ENCODE measurements at places on chromosomes 6 and 20.
A peak's percentile ranks its signal among the peaks of the same experiment; 100 is the strongest.

GRCh38 chr6:142835787-142836535, 109.0 kb downstream of the HIVEP2 start:
- no peak for DNase-seq

DNA sequence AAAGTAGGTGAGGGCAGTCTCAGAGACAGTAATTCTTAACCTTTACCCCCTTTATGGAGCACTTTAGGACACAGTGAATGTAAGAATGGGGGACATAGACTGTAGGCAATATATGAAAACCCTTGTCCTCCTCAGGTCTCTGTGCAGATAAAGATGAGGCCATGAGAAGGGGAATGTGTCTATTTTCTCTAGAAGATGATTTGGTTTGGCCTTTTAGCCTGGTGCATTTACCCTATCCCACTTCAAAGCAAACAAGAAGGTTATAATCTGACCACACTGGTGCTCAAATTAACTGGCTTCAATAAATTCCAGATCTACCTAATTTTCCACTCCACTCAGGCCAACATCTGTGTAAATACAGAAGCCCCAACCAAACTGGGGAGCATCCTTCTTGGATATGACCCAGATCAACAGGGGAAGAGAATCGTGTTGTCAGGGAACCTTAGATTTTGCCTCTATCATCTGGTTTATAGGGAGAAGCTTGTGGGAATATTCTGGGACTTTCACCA, 42.4 kb downstream of the RIPOR2 start:
- DNase-seq, result no peak

DNA sequence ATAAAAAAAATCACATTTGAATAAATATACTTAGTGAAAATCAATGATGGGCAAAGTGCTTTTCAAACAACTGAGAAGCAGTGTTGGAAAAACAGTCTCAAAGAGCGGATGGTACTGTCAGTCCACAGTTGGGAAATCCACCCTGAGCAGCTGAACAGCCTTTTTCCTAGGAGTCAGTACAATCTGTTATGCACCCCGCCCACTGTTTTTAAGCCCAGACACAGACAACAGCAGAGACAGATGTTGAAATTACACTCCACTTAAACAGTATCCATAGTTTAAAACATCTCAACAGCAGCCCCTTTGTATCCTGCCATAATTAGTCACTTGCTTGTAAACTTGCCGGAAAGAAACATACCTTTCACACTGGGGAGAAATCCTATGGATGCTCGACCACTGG, 372 bp downstream of the KIAA0408 start:
- DNase-seq, result peak; percentile 49

DNA sequence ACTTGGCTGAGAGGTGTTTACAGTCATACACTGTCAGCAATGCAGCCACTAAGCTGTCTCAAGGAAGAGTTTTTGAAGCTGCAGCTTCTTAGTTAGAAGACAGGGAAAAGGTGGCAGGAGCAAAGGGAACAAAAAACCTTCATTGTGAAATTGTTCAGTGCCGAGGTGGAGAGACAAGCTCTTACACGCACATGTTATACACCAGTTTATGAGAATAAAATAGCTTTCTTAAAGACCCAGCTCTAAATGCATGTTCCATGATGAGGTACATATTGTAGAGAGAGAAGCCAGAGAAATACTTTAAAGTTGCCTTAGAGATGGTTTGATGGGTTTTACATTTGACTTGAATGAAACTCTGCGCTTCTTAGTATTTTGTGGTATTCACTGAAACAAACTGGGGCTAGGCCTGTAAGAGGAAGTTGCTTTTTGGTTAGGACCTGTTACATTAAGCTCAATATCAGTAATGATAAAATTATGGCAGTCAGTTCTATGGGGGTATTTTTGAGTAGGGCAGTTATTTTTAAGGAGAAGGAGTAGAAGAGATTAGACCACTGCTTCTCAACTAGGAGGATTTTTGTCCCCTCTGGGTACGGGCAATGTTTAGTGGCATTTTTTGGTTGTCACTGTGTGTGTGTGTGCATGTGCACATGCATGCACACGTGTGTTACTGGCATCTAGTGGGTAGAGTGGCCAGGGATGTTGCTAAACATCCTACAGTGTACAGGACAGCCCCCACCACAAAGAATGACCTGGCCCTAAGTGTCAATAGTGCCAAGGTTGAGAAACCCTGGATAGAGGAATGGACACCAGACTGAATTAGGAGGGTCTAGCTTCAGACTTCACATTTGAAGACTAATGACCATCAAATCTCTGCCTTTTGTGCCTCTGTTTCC, 9.8 kb downstream of the NEDD9 start:
- no peak for DNase-seq

GRCh38 chr6:7636151-7636550, 46.2 kb downstream of the SNRNP48 start:
- no peak for DNase-seq

- DNase-seq, result no peak
These were observed 758.7 kb upstream of the MAN1A1 start for GRCh38 chr6:120108061-120108795.

DNA sequence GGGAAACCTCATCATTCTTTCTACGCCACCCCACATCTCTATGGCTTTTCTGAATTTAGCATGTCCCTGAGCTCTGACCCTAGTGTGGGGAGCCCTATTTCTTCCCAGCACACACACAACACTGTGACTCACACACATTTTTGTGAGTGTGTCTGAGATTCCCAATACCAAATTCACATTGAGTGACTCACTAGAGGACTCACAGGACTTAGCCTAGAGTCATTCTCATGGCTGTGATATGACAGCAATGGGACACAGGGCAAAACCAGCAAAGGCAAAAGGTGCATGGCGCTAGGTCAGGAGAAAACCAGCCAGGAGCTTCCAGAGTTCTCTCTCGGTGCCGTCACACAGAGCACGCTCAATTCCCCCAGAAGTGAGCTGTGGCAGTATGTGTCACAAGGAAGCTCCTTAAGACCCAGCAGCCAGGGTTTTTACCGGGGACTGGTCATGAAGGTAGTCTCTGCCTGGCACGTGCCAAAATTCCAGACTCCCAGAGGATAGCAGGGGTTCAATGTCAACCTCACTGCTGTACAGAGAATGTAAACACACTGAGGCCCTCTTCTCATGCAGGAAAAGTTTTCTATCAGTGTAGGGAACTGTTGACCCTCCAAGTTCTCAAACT, 6.2 kb downstream of the CSTL1 start:
- no peak for DNase-seq

DNA sequence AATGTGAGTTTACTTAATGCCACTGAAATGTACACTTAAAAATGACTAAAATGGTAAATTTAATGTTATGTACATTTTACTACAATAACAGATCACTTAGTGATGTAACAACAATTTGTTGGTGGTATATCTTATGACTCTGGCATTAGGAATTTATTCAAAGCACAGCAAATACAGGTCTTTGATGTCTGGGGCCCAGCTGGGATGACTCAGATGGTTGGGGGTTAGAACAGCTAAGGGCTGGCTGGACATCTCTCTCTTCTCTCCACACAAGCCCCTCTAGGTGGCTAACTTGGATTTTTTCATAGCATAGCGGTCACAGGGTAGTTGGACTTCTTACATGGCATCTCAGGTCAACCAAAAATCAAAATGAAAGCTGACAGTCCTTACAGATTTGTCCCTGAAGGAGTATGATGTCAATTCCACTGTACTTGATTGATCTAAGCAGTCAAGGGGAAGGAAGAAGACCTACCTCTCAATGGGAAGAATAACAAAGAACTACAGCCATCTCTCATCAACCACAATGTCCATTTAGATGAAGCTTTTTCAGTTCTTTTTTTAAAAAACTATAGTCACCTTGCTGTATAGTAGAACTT, 37.5 kb upstream of the LCA5 start:
- no peak for DNase-seq

GRCh38 chr20:37904008-37904642, 1.2 kb downstream of the VSTM2L start:
- no peak for DNase-seq

GRCh38 chr6:74658391-74658790, 547.5 kb downstream of the COL12A1 start:
- DNase-seq, result no peak

DNA sequence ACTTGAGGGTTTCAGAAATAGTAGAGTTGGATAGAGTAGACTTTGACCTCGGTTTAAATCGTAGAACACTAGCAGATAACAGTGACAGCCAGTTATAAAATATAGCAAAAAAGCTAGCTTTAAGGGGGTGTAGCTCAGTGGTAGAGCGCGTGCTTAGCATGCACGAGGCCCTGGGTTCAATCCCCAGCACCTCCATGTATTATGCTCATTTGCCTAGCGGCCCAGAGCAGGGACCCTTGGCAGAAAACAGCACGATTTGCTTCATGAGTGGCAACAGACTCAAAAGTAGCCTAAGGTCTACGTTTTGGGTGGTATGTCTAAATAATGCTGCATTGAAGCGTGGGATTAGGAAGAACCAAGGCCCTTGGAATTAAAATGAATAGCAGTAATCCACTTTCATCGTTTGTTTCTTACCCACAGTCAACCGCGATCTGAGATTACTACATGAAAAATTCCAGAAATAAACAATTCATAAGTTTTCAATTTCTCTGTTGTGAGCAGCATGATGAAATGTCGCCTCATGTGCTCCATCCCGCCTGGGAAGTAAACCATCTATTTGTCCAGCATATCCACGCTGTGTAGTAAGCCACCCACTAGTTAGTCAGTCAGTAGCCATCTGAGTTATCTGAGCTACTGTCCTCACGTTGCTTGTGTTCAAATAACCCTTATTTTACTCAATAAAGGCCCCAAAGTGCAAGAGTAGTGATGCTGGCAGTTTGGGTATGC, 184.9 kb downstream of the GPX5 start:
- DNase-seq, result no peak

GRCh38 chr6:71199736-71200135, 88.9 kb upstream of the OGFRL1 start:
- DNase-seq, result no peak

DNA sequence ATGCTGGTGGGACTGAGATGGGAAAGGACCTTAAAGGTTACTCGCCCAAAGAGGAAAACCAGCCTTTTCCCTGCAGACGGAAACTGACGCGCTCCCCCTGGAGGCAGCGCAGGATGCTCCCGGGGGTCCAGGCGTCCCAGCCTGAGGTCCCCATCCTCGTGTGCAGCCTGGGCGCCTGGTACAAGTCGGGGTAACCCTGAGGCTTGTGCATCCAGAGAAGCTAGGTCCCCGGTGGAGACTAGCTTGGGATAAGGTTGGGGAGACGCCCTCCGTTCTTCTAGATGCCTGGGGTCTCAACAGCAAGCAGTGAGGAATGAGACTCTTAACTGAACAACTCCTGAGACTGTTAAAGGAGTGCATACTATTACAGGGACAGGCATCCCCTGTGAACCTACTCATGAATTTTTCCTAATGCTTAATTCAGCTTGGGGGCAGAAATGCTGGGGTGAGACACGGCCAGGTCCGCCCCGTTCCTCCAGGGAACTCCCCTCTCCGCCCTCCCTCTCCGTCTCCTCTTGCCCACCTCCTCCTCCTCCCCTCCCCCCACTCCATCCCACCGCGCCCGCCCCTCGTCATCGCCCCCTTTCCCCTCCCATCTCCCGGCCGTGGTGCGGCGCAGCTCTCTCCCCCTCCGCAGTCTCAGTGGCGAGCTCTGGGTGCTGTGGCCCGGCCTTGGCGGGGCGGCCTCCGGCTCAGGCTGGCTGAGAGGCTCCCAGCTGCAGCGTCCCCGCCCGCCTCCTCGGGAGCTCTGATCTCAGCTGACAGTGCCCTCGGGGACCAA, at the start of gene PRSS35:
Gene PRSS35, plus strand, starts transcription at position 634 of the 781 bp plus-strand sequence. CDS start 10,908 bp downstream, outside the sequence.
- DNase-seq, result peak; percentile 85

- no peak for DNase-seq
These were observed 76.2 kb upstream of the FOXP4 start for GRCh38 chr6:41470029-41470330.

DNA sequence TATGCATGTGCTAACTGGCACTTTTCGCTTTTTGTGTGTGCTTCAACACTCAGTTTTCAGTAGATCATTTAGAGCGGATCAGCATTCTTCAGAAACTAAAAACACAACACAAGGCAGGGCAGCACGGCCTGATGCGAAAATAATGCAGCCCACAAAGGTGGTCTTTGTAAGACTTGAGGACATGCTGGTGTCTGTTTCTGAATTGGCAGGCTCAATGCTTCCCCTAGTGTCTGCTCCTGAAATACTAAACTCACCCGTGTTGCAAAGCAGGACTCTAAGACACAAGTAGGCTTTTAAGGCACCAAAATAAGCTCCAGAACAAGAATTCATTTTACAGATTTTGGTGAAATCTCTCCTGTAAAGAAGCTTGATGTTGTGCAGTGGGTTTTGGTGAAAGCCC, 676.5 kb downstream of the TENT5A start:
- DNase-seq, result no peak

GRCh38 chr20:572727-573126, 29.1 kb upstream of the CSNK2A1 start:
- no peak for DNase-seq

- DNase-seq, result no peak
These were observed 3.1 kb upstream of the ATXN1 start for GRCh38 chr6:16764188-16764950.

GRCh38 chr6:2810092-2810671, 31.5 kb downstream of the SERPINB1 start:
- no peak for DNase-seq

DNA sequence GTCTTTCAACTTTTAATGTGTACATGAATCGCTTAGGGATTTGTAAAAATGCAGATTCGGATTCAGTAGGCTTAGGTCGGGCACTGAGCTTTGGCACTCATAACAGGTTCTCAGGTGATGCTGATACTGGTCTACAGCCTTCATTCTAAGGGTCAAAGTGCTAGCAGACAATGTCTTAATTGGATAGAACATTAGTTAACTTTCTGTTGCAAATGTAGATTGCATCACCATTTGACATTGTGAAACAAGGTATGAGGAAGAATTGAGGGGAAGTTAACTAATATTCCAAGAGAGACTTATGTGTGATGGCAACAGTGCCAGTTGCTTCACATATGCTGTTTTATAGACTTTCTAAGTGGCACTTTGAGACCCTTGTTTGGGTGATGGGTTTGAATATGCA, 86.9 kb downstream of the MLIP start:
- DNase-seq, result no peak

DNA sequence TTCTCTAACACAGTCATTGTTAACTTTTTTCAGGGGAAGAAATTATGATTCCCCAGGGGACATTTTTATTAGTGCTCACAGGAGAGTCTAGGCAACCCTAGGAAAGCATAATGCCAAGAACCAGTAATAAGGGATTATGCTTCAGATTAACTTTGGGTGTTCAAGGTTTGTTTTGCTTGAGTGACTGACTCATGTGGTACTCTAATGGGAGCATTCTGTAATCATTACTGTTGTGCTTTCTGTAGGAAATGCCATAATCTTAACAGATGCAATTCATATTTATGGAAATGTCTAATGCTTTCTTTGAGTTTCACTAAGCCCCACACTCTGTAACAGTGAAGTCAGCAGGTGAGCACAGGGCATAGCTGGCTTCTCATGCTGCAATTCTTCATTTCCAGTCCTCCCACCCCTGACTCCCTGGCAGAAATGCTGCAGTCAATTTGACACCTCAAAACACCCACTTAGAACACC, 263.4 kb upstream of the MAN1A1 start:
- DNase-seq, result no peak
